ENCODE measurements at places on chromosomes 6 and 20. TPM values are rescaled to one million over a fixed set of nuclear protein-coding genes. Genes with fewer than 3 reads are reported as not detected.

The FKBP1C gene
- total RNA-seq = 0.46 TPM

DNA sequence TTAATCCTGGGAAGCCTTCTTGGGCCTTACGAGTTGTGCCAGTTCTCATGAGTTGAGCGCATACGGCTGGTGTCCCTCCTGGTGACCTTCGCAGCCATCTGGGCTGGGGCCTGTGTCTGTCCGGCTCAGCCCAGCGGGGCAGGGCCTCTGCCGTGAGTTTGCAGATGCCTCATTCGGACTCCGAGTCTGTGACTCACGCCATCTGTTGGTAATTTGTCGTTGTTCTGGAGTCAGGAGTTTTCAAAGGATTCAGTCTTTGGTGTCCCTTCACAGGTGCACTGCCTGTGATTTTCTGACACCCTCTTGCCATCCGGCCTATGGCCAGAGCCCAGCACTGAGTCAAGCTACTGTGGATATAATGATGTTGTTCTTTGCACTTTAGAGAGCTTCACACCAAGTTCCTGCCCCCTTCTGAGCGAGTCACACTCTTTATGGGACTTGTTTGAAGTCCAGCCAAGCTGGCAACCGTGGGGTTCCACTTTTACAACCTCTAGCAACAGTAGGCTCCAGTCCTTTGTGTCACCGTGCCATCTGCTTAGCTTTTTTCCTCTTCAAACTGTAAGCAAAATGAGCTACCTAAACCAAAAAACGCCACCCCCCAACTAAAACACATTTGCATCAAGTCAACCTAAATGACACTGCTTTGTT is 175.6 kb downstream of the AIG1 start:
- no peak for DNase-seq

DNA sequence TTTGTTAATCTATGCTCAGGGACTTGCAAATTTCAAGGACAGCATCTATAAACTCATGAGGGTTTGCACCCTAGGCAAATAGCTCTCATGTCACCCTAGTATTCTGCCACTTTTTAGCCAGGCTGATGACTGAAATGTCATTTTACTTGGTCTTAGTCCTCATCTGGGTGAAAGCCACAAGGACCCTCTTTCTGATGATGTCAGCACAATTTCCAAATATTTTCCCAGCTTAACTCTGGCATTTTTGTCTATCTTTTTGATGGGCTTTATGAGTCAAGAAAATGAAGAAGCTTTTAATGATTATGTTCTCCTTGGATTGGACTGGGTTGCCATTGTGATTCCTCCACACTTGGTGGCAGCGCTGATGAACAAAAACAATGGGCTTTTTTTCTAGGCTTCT is 420.1 kb upstream of the BTBD3 start:
- DNase-seq = no peak

The MUC21 gene
- not detected for total RNA-seq

The NKX2-4 gene
- total RNA-seq = not detected

- DNase-seq = no peak
Observed at GRCh38 chr6:147879031-147879580, 370.6 kb downstream of the SAMD5 start.

Data from cardiac muscle cell (in vitro differentiated cells and primary cell).